Effector CD4-positive, alpha-beta T cell (primary cell): ENCODE measurements at places on chromosomes 11 and 22.

DNA sequence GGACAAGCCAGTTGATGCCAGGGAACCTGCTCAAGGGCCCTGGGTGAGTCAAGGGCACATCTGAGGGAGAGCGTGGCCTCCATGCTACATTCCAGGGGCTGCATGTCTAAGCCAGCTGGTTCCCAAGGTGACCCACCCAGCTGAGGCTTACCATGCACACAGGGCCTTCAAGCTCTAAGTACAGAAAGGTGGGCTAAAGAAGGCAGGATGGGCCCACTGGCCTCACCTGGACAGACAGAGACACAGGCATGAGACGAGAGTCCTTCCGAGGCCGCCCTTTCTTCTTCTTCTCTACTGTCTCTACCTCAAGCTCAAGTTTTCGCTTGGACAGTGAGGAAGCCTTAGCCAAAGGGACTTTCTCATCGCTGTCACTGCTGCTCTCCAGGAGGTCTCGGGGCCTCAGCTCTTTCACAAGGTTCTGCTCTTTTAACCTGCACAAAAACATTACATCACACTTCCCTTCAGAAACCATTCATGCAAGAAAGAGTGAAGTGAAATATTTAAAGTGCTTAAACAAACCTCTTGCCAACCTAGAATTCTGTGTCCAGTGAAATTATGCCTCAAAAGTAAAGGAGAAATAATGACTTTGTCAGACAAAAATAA lies 69.9 kb downstream of the HIRA start:
- DNase-seq = no peak

- DNase-seq = no peak
Observed at GRCh38 chr11:70381872-70382861, 16.2 kb upstream of the CTTN start.

- no peak for DNase-seq
Observed at GRCh38 chr11:9266926-9267325, 1.8 kb upstream of the DENND5A start.

GRCh38 chr11:43922295-43922648 lies 20.2 kb upstream of the C11orf96 start:
- DNase-seq = no peak

DNA sequence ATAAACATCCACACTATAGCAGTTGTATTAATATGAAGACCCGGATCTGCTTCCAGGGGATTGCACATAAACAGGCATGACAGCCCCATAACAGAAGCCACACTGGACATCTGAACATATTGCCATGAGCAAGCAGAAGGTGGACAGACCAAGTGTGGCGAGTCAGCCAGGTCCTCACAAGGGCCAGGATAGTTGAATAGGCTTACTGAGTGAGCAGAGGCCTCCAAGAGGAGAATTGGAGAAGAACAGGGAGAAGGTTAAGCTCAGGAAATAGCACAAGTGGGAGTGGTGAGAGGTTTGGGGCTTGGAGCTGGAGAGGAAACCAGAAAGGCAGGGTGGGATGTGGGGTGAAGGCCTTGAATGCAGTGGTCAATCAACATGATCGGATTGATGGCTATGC lies 10.8 kb downstream of the SLC35C1 start:
- DNase-seq = no peak

DNA sequence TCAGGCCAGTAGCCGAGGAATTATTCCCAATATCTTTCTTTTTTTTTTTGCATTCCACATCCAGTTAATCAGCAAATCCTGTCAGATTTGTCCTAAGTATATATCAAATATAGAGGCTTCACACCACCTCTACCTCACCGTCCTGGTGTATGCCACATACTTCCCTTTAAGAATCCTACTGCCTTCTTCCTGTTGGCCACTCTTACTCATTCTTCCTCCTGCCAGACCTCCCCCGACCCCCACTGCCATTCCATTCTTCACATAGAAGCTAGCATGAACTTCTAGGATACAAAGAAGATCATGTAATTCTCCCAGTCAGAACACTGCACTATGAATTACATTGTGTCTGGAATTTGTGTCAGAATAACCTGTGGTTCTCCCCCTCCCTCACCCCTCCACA lies 89.5 kb downstream of the TRIM44 start:
- DNase-seq = no peak

DNA sequence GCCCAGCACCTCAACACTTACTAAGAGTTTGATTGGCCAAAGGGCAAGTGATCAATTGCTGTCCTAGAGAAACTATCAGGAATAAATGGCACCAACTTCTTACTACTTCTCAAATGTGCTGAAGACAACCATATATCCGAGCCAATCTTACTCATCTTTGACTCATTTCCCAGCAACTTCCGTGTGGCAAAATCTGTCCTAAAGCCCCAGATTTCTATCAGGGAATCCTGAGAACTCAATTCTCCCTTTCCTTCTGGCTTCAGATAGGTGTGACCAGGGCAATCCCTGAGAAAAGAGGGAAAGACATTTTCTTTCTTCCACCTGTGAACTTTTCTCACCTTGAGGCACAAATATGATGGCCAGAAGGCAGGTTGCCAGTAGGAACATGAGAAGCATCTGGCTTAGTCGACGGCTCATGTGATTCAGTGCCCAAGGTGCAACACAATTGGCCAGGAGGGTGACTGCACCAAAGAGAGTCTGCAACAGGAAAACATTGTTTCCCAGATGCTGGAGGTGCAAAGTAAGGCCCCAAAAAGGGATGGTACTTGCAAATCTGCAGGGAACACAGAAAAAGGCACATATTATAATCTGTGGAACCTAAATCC lies 21.8 kb upstream of the SLC22A24 start:
- no peak for DNase-seq

GRCh38 chr11:70477609-70478008 lies 79.3 kb downstream of the CTTN start:
- DNase-seq = no peak

GRCh38 chr11:37830529-37830928 lies 1232.5 kb upstream of the RAG2 start:
- DNase-seq = no peak

DNA sequence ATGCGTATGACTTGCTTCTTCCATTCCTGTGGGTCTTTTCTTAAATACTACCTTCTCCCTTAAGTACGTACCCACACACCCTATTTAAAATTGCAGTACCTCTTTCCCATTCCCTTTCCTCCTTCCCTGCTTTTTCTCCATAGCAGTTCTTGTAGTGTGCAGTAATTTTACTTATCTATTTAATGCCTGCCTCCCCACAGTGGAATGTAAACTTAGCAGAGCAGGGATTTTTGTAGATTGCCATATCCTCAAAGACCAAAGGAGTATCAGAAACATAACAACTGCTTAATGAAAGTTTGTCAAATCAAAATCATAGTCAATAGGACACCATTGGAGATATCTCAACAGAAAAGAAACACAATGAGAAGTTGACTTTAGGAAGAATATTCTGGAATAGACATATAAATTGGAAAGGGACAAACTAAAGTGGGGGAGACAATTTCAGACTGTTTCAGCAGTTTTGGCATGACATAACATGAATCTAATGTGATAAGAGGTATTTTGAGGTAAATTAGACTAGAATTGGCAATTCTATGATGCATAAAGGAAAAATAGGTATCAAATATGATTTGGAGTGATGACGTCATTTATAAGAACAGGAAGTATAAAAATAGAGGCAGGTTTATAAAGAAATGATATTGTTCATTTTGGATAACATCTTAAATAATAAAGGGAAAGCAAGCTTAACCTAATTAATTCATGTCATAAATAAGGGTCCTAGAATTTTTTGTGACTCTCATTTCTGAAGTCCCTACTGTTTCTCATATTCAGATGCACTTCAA lies 188.4 kb downstream of the SOX6 start:
- no peak for DNase-seq

- no peak for DNase-seq
Observed at GRCh38 chr22:34390400-34390799, 470.1 kb upstream of the LARGE1 start.

DNA sequence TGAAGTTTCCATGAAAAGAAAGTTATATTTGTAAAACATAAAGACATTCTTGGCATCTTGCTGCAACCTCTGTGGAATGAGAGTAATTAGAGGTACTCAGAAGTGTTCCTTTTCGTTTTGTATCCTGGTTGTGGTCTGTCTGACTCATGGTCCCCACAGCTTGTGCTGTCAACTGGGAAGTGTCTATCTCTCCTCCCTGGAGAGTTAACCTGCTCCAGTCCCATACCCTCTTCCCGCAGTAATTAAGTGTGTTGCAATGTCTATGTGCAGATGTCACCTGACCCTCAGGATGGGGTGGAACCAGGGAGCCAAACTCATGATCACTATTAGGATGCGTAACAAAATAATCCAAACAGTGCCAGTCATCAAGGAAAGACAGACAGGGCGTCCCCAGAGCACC lies 23.0 kb upstream of the ZDHHC13 start:
- no peak for DNase-seq

DNA sequence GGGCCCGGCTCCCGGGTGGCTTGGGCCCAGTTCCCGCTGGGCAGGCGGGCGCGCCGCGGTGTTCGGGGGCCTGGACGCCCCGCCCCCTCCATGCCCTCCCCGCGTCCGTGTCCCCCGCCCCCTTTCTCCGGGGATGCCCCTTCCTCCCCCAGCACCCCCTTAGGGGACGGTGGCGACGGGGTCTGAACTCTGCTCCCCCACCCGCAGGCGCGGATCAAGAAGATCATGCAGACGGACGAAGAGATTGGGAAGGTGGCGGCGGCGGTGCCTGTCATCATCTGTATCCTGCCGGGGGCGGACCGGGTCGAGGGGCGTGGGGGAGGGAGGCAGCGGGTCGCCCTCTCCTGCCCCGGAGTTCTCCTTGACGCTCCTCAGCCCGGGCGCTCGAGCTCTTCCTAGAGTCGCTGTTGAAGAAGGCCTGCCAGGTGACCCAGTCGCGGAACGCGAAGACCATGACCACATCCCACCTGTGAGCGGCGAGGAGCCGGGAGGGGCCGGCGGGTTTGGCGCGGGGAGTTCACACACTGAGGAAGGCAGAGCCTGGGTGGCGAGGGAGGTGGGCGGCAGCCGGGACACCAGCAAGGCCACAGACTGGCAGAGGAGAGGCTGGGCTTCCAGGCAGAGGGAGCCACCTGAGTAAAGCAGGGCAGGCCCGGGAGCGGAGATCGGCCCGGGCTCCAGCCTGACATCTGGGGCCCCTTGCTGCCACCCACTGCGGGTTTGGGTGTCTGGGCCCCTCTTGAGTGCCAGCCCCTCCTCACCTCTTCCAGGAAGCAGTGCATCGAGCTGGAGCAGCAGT lies 546 bp downstream of the DRAP1 start:
- DNase-seq = peak; percentile 54

DNA sequence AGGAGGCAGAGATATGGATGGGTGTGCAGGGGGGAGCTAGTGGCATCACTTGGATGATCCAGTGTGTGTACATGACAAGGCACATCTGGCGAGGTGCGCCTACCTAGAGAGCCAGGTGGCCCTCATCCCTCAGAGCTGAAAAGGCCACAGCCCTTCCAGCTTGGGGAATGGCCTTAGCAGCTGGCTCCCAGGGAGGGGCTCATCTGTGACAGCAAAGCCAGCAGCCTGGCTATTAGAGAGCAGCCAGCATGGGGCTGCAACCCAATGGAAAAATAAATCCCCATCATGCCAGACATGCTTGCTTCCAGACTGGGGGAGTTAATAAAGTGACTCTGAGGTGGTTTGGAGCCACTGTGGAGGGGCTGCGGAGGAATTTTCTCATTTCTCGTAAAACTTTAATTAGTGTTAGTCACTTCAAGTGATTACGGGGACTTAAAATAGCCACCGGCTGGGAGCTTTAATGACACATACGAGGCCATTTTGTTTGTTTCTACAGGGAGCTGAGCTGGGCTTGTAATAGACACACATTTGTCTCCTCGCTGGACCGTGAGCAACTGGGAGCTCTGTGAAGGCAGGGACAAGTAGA lies 111.2 kb upstream of the ALX4 start:
- no peak for DNase-seq

DNA sequence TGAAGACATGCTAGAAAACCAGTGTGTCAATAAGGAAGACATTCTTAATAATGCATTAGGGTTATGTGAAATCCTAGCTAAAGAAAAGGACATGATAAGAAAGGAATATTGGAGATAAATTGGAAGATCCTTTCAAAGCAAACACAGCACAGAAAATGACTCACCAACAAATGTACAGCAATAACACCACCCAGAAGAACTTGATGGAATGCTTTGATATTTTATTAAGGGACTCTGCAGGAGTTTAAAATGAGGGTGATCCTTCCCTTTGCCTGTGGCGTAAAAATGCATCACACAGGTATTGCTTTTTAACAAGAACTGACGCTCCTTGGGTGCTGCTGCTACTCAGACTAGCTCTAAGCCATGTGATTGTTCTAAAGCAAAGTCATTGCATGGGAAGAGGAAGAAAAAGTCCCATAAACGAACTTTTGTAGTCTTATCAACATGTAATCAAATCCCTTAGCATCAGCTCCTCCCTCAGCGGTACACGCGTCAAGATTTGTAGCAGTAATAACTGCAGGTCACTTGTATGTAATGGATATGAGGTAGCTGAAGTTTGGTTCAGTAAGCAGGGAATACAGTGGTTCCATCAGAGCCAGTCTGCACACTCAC lies 48.4 kb upstream of the EED start:
- no peak for DNase-seq

- DNase-seq = no peak
Observed at GRCh38 chr11:74948546-74948897, 369 bp downstream of the XRRA1 start.

GRCh38 chr22:29073618-29074275 lies 912 bp downstream of the KREMEN1 start:
- no peak for DNase-seq

- no peak for DNase-seq
Observed at GRCh38 chr11:6307876-6308275, 12.4 kb downstream of the CAVIN3 start.

GRCh38 chr11:130370845-130371590 lies 56.3 kb upstream of the ZBTB44 start:
- no peak for DNase-seq

- no peak for DNase-seq
Observed at GRCh38 chr11:65960824-65961266, 689 bp upstream of the SART1 start.
